ENCODE measurements at places on chromosomes 11 and 22.

- DNase-seq: no peak
Measured at GRCh38 chr22:43723816-43724215, 88.3 kb downstream of the EFCAB6 start.

DNA sequence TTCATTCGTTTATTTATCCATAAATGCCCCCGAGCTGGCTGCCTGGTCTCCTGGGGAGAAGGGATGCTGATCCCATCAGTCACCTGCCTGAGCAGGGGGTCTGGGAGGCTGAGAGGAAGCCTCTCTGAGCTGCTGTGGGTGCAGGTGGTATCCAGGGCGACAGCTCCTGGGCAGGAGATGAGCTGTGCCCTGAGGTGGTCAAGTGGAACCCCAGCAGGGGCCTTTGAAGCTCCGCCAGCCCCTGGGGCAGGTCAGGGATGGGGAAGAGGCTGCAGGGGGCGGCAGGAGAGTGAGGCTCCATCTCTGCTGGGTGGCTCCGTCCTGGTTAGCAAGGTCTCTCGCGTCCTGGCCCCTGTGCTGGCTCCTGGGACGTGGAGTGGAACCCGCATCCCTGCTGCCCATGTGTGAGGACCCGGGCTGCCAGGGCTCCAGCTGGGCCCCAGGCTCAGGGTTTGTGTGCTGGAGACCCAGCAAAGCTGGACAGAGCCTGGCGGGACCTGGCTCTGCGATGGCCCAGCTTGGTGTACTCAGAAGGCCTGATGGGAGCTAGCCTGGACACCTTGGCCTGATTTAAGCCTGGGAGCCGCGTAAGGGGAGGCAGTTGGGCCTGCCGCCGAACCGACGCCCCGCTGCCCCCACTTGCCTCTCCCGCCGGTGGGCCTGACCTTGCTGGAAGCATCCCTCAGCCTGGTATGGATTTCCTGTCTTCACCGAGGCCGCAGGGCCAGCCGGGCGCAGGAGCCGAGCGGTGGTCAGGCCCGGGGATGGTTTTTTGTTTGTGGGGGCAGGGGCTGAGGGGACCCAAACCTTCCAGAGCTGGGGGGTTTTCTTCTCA lies 44.5 kb downstream of the RTN4R start:
- no peak for DNase-seq

DNA sequence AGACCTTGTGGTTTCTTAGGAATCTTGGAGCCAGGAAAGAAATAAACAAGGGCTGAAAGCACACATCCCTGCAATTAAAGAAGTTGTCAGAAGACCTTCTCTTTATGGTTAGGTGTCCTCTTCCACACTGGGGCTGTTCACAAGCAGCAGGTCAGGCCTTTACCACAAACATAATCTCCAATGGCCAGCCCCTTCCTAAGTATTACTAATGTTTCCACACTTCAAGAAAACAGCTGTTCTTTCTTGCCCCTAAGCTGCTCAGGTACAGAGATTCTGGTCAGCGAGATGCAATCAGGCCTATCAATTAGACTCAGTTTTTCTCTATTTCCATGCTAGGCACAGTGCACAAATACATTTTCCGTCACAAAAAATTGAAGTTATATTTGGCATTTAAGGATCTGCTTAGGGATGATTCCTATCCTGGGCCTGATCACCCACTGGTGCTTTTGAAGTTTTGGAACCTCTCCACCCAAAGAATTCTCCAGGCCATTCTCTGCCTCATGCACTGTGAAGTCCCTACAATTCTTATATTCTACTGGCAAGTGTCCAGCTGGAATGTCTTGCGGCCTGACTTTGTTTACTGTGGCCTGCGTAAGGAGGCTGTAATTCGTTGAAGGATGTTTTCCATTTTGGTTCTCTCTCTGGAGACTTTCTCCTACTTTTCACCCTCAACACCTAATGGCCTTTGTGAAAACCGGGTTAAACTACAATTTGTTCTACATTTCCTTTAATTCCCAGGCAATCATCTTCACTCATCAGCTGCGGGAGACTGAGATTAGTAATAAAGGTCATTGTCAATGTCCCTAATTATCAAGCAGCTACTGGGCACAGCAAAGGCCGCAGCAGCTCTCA lies 5.1 kb downstream of the PRAME start:
- DNase-seq: no peak

DNA sequence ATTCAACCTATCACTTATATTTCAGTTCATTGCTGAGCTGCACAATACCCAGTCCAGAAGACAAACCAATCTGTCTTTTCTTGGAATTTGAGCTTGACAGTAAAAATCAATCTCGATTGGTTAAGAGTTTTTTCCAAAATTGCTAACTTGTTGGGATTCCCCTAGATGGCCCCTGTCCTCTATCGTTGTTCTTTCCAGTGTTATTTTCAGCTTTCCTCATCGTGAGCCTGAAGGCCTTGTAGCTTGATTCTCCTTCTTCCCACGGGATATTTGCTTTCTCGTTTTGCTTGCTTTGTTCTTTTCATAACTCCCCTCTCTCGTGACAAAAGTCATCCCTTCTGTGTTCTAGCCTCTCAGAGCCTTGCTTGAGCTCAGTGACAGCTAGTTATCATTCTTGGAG lies 3.1 kb downstream of the OR8B8 start:
- no peak for DNase-seq

DNA sequence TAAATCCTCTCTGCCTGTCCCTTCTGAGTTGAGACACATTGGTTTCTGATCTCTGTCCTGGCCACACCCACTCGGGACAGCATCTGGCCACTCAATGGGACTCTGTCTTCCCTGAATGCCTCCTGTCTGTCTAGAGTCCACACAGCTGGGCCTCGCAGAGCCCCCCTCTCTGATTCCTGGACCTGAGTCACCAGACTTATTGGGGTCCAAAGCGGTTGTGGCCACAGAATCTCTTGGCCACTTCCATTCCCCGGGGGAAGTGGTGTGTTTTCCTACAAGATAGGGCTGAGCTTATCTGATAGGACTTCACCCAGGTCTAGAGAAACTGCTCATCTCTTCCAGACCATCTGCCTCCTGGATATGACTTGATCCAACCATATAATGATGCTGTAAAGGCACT lies 57.4 kb upstream of the WNT11 start:
- DNase-seq: no peak

DNA sequence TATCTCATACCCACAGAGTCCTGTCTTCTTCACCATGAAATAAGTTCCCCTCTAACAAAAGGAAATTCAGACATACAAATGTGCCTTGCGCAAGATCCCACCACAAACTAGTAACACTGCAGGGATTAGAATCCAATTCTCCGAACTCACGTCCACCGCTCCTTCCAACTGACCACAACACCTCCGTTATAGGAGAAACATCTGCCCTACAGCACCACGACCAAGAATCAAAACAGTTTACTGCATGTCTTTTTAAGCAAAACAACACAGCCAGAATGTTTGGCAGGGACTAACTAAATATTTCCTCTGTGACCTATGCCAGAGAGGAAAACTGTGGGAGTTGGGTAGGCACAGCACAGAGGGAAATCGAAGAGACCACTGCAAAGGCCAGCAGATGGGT lies 72.7 kb upstream of the AKIP1 start:
- DNase-seq: no peak

- DNase-seq: no peak
Measured at GRCh38 chr11:73963861-73964260, 13.0 kb downstream of the DNAJB13 start.

GRCh38 chr11:68002938-68003845 lies 705 bp downstream of the UNC93B1 start:
- DNase-seq: peak; percentile 69

- no peak for DNase-seq
Measured at GRCh38 chr11:28152743-28153142, 44.6 kb downstream of the METTL15 start.

DNA sequence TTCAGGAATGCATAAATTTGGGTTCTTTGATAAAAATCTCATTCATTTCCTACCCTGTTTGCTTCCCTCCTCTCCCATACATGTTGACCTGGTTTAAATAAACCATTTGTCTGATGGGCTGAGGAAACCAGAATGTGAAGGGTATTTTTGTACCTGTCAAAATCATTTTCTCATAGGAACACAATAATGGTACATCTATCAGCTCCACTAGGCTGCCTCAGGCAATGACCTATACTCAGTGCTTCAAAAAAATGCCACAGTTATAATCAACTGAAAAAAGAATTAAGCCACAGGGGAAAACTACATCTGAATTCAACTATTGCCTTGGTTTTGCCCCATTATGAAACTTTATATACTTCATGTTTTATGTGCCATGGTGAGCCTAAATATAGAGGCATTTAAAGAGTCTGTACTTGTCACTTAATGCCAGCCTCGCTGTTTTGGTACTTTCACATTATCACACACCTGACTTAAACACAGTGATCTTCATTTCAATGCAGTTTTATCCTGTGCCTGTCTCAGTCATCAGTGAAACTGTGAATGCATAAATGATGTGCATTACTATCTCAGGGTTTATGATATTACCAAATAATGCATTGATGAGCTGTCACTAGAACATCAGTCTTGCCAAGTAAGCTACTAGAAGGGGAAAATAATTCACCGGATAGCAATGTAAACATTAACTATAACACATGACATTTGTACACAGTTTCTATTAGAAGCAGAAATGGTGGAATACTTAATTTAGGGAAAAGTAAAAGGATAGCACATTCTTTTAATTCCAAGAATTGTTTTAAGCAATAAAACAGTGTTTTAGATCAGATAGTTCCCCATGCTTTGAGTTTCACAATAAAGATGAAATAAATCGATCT lies 92.7 kb downstream of the MSANTD4 start:
- no peak for DNase-seq

DNA sequence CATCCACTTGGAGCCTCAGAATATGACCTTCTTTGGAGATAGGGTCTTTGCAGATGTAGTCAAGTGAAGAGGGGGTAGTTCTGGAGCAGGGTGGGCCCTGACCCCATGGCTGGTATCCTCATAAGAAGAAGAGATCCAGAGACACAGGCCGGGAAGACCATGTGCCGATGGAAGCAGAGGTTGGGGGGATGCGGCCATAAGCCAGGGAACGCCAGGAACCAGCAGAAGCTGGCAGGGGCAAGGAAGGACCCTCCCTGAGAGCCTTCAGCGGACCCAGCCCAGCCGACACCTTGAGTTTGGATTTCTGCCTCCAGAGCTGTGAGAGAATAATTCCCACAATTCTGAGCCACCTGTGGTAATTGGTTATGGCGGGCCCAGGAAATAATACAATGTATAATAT lies 26.1 kb upstream of the SMIM38 start:
- DNase-seq: no peak

DNA sequence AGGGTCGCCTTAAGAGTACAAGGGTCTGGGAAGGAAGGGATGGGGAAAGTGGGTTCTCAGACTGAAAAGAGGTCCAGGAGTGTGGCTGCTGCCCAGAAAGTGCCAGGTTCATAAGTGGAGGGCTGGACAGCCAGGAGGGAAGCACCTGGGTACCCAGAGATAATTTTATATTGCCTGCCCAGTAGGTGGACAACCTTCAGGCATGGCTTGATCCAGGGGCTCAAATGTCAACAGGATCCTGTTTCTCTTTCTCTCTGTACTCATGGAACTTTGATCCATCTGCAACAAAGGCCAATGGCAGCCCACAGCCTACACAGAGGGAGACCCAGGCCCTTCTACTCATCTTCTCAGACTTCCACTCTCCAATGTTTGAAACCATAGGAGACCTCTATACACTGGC lies 80.5 kb upstream of the GRK3 start:
- no peak for DNase-seq

- no peak for DNase-seq
Measured at GRCh38 chr11:103520792-103521191, 411.6 kb downstream of the DYNC2H1 start.

- no peak for DNase-seq
Measured at GRCh38 chr22:21928048-21928447, 24.6 kb downstream of the PPM1F start.

DNA sequence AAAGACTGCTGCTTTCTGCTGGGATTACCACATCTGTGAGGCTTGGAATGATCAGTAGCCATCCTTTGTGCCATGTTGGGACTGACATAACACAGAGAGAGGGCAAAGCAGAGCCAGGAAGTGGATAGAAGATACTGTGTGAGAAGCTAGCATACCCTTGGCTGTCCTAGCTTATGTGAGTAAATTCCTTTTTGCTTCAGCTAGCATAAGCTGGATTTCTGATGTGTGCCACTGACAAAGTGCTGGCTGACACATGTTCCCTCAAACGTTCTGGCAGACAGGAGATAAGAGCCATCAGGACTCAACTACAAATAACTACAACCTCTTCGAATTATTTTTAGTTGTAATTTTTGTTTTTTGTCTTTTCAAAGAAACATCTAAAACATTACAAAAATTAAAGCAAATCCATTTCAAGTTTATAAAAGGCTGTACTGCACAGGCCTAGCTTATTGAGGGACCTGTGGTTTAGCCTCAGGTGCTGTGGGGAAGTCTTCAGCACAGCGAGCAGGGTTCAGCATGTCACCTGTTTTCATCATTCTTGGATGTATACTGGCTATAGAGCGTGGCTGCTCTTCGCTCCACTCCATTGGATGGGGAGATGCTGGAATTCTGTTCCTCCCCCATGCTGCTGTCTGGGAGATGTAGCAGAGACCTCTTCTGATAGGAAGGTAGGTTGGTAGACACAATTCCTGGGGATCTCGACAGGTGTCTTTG lies 120.9 kb downstream of the SWAP70 start:
- no peak for DNase-seq

DNA sequence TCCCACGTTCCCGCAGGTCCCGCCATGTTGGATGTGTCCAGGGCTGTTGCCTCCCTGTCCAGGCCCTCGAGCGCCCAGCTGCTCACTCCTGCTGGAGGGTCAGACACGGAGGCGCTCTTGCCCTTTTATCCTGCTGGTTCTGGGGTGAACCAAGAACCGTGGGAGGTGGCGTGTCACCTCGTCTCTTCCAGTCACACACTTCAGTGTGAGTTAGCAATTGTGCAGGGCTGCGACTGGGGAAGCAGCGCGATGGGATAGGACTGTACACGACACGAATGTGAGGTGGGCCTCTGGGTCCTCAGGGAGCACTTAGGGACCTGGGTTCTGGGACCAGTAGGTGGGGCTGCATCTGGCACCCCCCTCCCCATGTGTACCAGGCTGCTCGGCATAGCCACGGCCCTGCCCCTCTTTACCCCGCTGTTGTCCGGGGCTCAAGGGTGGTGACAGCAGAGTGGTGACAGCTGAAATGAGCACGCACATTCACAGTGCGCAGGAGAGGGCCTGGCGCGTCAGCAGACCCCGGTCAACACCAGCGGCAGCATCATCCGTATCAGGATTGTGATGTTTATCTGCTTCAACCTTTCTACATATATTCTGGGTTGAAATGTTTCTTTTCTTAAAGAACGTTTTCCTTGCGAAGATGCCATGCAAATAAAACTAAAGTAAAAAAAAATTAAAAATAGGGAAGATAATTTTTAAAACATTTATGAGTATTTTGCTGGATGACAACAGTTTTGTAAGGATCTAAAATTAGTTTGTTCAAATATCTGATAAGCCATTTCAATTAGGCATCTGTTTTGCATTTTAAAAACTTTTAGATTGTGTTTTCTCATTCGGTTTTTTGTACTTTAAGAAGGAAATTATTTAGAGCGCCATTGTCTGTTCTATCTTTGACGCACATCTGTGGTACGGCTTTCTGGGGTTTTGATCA lies 210.7 kb downstream of the TBC1D22A start:
- DNase-seq: no peak

GRCh38 chr11:11435635-11436034 lies 82.6 kb upstream of the CSNK2A3 start:
- no peak for DNase-seq

GRCh38 chr11:117509543-117509942 lies 181.9 kb downstream of the CEP164 start:
- DNase-seq: no peak

- no peak for DNase-seq
Measured at GRCh38 chr11:12846786-12847615, 162.1 kb upstream of the RASSF10 start.

All from activated naive CD4-positive, alpha-beta T cell treated with anti-CD3 and anti-CD28 coated beads, Interleukin-2, amount 10 ng/mL, durations not matched to agents 7 days and 5 days (primary cell).